ENCODE measurements at places on chromosomes 5 and 9. TPM values are rescaled to one million over a fixed set of nuclear protein-coding genes. Genes with fewer than 3 reads are reported as not detected.

DNA sequence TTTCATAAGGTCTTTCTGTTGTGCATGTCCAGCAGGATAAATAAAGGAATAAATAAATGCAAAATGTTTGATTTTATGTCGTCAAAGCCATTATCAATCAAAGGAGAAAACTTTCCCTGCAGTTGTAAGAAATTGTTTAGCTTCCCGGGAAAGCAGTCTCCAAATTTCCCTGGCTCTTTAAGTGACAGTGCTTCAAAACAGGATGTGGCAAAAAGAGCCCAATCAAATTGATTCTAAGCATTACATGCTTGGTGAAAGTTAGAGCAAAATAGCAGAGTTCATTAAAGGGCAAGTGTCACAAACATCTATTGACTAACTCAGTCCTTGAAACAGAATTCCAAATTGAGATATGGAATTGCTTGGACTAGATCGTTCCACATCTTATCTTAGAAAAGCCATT, 704.1 kb downstream of the PRELID2 start:
- DNase-seq: no peak

- DNase-seq: no peak
Measured at GRCh38 chr5:114857941-114858551, 311.7 kb downstream of the TRIM36 start.

DNA sequence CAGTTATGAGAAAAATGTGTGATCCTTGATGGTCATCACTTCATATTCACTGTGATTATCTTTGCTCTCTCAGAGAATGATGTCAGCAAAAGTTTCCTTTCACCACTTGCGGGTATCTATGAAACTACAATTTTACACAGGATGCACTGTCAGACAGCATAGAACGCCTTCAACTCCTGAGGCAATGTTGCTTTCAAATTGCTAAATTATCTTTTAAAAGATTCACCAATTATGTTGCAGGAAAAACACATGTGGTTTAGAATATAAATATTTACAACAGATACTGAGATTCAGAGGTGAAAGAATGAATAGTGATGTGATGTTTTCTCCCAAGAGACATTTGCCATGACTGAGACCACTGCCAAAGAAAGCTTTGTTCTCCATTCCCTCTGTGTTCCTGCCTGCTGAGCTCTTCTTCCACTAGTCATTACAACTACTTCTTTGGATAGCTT, 879.8 kb upstream of the DMAC1 start:
- no peak for DNase-seq

DNA sequence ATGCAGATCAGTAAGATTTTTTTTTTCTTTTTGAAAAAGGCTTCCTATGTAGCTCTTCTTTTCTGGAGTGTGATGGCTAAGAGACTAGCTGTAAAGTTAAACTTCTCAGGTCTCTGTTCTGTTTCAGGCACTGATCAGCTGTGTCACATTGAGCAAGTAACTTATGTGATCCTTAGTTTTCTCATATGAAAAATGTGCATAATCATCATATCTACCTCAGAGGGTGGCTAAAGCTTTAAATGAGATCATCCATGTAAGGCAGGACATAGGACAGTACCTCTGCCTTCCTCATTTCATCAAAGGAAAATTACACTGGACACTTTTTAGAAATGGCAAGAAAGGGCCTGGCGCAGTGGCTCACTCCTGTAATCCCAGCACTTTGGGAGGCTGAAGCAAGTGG, 235.9 kb upstream of the TYRP1 start:
- no peak for DNase-seq

DNA sequence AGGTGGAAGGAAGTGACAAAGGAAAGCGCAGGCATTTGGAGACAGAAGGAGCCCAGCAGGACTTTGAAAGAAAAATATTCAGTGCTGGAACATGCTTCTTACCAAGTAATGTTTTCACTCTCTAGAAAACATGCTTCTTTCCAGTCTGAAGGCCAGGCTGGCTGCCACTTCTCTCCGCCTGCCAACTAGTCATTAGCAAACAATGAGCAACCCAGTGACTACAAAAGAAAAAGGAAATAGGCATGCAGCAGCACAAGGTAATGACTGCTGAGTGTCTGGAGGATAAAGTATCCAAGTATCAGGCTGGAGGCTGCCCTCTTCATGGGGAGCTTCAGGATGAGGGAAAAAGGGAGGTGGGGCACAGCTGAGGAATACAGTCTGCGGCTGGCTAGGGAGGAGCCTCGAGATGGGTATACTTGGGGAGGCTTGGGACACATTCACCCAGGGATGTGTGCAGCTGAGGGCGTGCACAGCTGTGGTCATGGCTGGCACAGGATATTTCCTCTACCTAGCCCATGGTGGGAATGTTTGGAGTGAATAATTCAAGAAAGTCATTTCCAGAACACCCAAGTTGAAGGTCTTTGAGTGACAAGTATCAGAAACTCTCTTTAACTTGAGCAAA, 161.5 kb upstream of the KIF2A start:
- DNase-seq: no peak

DNA sequence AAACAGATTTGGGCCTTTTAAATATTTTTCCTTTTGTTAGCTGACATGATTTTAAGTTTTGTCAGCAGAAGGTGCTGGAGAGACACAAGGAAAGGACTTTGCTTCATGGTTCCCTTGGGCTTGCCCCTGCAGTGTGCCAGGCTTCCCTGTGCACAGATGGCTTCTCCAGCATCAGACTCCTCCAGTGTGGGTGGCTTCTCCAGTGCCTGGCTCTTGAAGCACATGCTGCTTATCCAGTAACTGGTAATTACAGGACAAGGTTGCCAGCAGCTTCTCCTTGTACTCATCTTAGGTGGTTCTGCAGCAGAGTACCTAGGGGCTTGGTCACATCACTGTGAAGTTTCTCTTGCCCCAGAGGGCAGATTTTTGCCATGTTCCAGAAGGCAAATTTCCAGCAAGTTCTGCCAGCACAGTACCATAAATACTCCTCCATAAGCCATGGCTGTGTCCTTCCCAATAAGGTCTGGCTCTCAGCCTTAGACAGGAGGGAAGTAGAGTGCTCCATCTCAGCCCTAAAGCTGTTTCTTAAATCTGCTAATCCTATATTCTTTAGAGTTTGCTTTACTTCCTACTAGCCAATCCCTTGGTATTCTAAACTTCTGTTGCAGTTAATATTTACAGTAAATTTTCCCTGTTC, 62.4 kb downstream of the PJA2 start:
- no peak for DNase-seq

DNA sequence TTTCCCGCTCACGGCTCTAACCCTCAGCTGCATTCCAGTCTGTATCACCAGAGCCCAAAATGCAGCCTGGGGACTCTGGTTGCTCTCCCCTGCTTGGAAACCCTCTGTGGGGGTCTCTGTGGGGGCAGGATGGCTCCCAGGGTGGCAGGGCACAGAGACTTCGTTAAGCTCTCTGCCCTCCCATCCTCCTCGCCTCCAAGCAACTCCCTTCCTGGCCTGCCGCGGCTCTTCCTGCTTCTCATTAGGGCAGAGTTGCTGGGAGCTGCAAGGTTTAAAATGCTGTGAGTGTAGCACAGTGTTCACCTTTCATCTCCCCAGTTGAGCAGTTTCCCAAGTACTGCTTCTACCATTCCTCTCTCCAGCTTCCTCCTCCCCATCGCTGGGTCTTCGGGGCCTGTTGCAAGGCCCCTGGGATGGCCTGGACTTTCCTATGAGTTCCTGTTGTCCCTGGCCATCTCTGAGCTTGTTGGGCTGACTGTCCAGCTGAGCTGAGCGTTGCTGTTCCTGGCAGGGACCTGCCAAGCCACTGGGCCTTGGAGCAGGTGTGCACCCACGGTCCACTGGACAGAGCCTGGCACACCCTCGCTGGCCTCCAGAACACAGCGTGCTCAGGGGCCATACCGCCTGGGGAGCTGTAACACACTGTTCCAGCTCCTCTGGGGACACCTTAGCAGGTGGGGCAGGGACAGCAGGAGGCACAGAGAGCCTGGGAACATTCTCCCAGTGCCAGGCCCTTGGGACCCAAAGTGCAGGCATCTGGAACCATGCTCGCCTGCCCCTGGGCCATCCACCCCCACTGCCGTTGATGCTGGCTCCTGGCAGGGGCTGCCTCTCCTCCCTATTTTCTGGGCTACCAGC, 188.4 kb downstream of the C9orf50 start:
- DNase-seq: no peak

- no peak for DNase-seq
Measured at GRCh38 chr9:109893241-109893640, 113.2 kb downstream of the PALM2AKAP2 start.

DNA sequence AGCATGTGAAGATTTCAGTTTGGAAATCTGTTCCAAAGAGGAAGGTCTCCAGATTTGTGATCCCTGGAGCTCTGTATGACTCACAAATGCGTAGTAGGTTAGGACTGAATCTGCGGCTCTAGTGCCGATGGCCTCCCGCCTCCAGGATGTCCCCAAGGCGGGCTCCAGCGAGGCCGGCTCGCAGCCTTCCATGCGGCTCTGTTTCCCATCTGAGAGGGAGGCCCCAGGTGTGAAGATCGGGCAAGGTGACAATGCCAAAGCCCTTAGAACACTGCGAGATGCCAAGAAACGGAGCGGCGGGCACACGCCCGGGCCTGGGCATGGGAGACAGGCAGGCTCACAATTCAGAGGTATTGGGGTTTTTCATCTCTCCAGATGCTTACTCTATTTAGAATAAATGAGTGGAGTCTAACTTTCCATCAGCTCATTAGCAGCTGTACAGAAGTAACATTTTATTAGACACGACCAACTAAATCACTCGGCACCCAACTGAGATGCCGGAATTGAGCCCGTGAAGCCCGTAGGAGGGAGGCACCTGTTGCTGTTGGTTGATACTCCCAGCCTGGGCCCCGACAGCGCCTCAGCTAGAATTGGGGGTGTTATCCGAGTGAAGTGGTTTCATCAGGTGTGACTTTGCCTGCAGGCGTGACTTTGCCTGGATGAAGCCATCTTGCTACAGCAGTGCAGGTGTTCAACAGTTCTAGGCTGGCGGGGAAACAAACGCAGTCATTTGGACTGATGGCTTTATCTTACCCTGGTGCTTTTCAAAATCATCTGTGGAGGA, 7.4 kb upstream of the MRPS2 start:
- no peak for DNase-seq

GRCh38 chr5:146642410-146642809, 126.4 kb upstream of the GPR151 start:
- DNase-seq: no peak

DNA sequence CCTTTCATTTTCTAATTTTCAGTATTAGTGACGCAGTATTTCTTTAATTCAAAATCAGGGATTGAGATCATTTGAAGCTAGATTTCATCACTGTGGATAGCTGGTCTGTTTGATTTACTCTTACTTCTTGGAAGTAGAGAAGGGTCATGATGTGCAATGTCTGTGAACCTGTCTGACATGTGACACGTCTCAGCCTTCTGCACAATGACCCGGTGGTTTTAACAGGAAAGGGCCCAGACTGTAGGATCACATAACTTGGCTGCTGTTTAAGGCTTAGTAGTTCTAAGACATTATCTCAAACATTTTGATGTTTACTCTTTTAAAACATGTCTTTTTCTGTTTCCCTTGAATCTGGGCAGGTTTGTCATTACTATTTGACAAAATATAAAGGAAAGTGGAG, 823.3 kb upstream of the NUDT12 start:
- DNase-seq: no peak

DNA sequence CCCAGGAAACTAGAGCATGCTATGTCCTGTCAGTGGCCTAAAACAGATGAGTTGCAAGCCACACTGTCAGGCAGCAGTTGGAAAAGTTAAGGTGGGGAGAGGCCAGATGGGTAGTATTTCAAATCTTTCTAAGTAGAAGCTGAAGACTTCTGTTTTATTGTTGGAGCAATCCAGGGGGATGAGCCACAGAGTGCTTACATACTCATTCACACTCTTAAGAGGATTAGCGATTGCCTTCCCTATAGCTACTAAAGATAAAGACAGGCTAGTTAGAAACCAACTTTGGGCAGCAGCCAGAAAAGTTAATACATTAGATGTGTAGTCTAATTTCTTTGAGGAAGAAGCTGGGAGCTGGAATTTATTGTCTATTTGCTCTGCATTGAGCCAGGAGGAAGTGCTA, 61.7 kb upstream of the ELAVL2 start:
- no peak for DNase-seq

The CATSPER3 gene
- total RNA-seq: 0.94 TPM

The SMIM33 gene
- 1.2 TPM for total RNA-seq

The POU5F2 gene
- 1.9 TPM for total RNA-seq

The APBA1 gene
- 0.83 TPM for total RNA-seq
